ENCODE measurements at places on chromosomes 11 and 22.

GRCh38 chr22:21003782-21004181 is 1.9 kb upstream of the THAP7 start:
- DNase-seq = peak; percentile 57

GRCh38 chr11:206526-207207 is 532 bp downstream of the BET1L start:
- DNase-seq = peak; percentile 50

DNA sequence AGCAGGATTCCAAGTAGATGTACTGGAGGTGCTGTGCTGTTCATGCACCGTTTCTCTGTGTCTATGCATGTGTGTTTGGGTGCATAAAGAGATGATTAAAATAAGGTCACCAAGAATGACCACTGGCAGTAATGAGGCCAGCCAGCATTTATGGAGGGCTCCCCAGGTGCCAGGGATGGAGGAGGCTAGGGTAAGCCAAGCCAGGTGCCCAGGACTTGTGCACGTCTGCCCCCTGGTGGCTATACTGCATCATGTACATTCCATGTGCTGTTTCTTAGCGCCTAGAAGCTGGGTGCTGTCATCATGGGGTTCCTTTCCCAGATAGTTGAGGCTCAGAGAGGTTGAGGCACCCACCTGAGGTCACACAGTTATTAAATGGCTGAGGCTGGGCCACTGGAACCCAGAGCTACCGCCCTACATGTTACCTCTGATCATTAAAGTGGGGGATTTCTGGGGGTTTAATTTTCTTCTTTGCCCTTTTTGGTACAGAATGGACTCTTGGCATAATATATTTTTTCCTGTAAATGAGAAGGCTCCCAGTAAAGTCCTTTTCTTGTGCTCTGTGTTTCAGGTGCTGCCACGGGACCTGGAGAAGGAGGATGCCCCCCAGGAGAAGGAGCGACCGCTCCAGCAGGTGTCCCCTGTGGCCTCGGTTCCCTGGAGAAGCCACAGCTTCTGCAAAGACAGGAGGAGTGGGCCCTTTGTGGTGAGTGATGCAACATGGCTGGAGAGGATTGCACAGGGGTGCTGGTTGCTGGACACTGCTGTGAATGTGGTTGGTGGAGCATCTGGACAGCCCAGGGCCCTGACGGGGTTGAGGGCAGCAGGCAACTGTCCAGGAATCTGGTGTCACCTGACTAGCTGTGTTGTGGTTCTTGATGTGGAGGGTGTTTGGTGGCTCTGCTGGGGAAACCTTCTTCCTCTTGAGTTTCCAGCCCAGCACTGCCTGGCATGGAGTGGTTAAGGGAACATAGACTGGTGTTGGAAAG is 96.4 kb downstream of the KIAA1671 start:
- peak; percentile 66 for DNase-seq

DNA sequence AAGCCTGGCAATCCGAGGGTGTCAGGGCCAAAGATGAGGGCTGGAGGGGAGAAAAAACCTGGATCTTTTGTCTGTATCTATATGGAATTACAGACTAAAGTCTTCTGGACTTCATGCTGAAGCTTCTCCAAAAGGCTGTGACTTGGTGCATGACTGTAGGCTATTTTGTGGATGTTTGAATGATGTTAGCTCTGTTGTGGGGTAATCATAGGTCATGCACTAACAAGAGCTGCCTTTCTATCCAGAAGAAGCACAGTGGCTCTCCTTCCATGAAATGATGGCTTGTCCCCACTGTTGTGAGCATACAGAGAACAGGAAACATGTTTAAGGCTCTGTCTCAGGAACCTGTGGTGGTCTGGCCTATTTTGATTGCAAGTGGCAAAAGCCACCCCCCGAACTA is 263.3 kb upstream of the PLET1 start:
- DNase-seq = no peak
